ENCODE measurements at places on chromosomes 6 and 20.

DNA sequence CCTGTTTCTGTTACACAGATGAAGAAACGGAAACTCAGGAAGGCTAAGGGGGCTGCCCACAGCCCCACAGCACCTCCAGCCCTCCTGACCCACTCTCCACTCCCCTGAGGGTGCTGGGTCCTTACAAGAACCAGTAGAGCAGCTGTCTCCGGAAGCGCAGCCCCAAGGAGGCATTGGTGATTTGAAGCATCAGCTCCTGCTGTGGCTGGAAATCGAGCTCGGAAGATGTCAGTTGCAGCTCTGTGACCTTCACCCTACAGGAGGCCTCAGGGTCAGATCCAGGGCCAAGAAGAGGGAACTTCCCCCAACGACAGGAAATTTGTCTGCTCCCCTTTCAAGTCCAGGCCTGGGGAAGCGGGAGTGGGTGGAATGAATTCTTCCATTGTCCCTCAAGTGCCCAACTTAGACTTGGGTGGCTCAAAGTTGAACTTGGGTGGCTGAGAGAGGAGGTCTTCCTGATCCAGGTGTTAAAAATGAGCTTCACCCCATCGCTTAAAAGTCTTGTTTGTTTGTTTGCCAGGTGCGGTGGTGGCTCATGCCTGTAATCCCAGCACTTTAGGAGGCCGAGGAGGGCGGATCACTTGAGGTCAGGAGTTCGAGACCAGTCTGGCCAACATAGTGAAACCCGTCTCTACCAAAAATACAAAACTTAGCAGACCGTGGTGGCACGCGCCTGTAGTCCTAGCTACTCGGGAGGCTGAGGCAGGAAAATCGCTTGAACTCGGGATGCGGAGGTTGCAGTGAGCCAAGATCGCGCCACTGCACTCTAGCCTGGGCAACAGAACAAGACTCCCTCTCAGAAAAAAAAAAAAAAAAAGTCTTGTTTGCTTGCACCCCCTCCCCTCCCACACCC is 1.9 kb downstream of the PLTP start:
- DNase-seq: no peak

DNA sequence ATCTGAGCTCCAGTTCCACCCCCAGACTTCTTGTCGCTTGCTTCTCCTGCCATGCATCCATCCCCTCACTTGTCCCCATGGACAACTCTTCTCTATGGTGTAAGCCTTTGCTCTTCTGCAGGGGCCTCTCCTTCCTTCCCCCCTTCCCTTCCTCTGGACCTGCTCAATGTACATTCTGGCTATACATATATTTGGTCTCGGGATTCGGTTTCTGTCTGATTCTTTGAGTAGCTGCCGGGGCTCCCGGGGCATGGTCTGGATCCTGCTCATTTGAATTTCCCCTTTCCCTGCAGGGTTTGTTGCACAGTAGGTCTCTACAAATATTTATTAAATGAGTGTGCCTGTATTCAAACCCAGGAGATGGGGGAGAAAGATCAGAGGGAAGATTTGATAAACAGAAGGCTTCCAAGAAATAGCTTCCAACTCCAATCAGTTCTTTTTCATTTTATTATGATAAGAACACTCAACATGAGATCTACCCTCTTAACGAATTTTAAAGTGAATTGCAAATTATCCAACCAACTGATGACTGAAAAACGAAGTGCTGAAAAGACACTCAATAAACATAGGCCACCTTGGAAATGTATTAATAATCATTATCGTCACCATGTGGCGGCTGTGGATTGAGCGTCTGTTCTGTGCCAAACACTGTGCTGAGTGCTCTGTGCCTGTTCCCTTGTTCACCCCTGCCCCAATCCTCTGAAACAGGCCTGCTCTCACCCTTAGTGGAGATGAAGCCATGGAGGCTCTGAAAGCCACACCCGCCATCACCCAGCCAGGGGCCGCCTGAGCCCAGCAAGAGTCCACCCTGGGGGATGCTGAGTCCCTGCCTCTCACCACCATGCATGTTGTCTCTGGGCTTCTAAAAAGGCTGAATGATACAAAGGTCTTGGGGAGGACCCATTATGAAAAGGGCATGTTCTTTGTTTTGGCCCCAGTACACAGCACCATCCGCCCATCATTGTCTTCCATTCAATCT is 34.3 kb upstream of the APCDD1L start:
- no peak for DNase-seq

DNA sequence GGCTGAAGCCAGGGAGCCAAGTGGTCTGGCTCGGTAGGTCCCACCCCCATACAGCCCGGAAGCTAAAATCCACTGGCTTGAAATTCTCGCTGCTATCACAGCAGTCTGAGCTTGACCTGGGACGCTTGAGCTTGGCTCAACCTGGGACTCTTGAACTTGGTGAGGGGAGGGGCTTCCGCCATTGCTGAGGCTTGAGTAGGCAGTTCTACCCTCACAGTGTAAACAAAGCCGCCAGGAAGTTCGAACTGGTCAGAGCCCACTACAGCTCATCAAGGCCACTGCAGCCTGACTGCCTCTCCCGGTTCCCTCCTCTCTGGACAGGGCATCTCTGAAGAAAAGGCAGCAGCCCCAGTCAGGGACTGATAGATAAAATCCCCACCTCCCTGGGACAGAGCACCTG is 1337.7 kb downstream of the HACE1 start:
- no peak for DNase-seq

GRCh38 chr6:41269166-41269565 is 17.3 kb downstream of the TREM1 start:
- DNase-seq: no peak

GRCh38 chr6:27693766-27694546 is 218.2 kb downstream of the OR2B2 start:
- DNase-seq: no peak

- DNase-seq: no peak
Measured at GRCh38 chr6:142444376-142444775, 142.6 kb downstream of the ADGRG6 start.

GRCh38 chr6:13427801-13428582 is 59.4 kb downstream of the GFOD1 start:
- DNase-seq: peak; percentile 35

DNA sequence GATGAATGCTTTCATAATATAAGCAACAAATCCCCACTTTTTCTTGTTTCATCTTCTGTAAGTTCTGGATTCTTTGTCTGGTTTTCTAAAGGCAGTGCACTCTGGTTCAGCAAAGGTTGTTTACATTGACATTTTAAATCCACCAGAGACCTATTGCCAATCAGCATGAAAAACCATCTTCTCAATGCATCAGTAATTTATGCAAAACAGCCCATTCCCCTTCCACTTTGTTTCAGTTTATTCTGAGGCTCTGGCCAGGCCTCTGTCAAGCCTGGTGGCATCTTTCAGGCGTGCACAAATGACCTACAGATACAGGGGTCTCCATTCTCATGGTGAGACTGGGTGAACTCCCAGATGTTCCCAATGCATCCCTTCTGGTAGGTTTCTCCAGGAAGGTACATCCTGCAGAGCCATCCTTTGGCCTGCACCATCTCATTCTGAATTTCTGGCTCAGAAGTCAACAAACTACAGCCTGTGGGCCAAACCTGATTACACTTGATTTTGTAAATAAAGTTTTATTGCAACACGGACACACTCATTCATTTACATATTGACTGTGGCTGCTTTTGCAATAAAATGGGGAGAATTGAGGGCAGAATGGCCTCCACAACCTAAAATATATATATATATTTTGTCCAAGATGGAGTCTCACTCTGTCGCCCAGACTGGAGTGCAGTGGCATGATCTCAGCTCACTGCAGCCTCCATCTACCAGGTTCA is 405.4 kb downstream of the PREX1 start:
- DNase-seq: no peak

DNA sequence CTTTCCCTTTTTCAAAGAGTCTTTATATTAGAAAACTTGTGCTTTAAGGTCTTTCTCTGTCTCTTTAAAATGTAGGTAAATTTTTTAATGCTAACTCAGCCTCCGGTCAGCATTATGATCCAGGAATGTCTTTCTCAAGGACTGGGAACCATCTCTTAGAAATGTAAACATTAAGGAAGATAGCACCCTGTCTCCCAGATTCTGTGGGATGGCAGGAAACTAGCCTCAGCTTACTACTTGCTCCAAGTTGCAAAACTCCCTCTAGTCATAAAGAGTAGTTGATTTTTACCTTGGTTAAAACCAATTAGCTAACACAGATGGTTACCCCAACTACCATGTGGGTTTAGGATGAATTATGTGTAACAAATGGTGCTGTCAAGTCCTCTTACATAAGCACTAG is 4.7 kb upstream of the TAAR1 start:
- no peak for DNase-seq

- DNase-seq: no peak
Measured at GRCh38 chr6:10397756-10398445, 17.0 kb downstream of the TFAP2A start.

- no peak for DNase-seq
Measured at GRCh38 chr6:152094992-152095592, 287.6 kb downstream of the ESR1 start.

- no peak for DNase-seq
Measured at GRCh38 chr20:62892348-62893304, 31.0 kb upstream of the TCFL5 start.

- no peak for DNase-seq
Measured at GRCh38 chr6:8207191-8207868, 105.0 kb upstream of the EEF1E1 start.

DNA sequence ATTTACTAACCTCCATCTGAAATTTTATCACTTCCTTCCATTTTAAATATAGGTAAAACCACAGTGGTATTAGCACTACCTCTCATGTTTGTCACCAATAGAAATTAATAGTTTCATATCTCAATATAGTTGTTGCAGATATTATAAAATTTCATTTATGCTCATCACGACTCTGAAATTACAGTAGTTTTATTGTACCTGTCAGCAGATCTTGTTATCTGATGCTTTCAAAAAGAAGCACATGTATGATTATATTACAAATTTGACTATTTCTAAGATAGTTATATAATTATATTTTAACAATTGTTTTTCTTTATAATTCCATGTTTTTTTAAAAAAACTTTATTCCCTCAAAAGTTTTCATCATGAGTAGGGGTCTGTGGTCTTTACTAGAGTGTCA is 4.8 kb downstream of the TAAR5 start:
- no peak for DNase-seq

DNA sequence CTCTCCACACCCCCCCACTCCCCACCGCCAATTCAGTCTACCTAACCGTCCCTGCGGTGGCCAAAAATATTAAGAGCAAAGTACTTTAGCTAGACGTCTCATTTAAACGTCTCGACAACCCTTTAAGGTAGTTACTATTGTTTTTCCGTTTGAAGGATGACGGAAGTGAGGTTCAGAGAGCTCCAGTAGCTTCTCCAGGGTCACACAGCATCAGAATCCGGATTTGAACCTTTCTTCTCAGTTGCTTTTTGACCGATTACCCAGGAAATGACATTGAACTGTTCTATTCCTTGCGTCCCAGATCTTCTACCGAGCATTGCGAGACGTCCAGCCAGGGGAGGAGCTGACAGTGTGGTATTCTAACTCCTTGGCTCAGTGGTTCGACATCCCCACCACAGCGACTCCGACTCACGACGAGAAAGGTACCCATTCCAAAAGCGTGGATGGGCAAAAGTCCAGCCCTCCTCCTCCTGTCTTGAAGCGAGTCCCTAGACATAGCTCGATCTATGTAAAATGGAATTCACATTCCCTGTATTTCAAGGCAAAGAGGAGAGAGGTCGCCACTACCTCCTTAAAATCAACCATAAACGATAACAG is 2.4 kb downstream of the PRDM13 start:
- no peak for DNase-seq

- no peak for DNase-seq
Measured at GRCh38 chr6:106442395-106442794, 81.9 kb downstream of the CRYBG1 start.

DNA sequence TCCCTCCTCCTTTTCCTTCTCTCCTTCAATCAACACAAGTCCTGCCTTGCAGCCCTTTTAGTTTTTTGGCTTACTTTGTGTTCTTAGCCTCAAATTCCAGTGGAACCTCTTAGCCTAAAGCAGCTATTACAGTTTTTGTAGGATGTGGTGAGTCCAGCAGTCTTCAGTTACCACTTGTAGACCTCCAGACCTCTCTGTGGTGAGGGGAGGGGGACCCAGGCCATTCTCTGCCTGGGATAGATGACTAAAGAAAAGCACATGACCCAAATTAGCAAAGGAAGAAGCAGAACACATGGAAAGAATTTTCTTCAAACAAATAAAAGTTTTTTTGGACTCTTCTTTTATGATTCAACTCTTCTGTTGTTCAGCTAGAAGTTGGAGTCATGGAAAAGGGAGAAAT is 246.5 kb downstream of the HAO1 start:
- DNase-seq: no peak

DNA sequence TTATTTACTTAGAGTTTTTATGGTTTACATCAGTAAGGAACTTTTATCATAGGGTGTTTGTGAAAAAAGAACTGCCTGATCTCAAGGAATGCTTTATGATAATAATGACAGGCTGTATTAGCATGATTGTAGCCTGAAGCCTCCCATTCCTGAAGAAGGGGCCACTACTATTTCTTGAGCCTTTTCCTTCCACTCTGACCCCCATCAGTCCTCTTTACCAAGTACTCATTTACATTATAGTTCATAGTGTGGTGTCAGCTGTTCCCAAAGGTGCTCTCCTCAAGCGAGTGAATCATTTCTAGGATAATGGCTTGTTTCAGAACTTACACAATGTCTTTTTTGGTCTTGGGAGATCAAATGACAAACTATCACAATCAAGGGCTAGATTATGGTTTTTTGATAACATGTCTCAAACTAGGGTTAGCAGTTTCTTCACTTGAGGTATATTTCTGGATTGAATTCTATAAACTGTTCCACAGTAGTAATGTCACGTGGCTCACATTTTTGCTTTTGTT is 283.6 kb downstream of the CDKAL1 start:
- DNase-seq: no peak

GRCh38 chr6:6676910-6677441 is 88.5 kb downstream of the LY86 start:
- DNase-seq: peak; percentile 71

DNA sequence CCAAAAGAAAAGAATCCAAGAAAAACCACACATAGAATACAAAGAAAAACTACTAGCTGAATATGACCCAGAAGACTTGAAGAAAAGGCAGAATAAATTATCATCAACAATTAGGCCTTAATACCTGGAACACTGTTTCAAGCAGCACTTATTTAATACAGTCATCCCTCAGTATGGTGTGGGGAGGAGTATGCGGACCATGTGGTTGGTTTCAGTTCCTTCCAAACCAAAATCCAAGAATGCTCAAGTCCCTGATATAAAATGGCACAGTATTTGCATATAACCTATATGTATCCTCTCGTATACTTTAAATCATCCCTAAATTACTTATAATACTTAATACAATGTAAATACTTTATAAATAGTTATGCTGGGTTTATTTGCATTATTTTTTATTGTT is 16.1 kb downstream of the CDK19 start:
- DNase-seq: no peak

GRCh38 chr20:62307226-62308101 is 4.7 kb downstream of the ADRM1 start:
- no peak for DNase-seq

GRCh38 chr20:49620364-49621240 is 52.7 kb upstream of the PTGIS start:
- DNase-seq: no peak

DNA sequence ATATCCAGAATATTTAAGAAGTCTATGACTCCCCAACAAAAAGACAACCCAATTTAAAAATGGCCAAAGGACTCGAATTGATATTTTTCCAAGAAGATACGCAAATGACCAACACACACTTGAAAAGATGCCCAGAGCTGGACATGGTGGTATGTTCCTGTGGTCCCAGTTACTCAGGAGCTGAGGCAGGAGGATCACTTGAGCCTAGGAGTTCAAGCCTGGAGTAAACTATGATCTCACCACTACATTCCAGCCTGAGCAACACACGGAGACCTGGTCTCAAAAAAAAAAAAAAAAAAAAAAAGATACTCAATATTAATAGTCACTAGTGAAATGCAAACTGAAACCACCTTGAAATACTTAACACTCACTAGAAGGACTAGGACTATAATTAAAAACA is 12.2 kb upstream of the ARMC2 start:
- no peak for DNase-seq

Data from stimulated activated CD4-positive, alpha-beta T cell treated with anti-CD3 and anti-CD28 coated beads, Interleukin-1b, Interleukin-23, amount 100 ng/mL, for 1 hour (primary cell).